ENCODE measurements at places on chromosomes 2 and 18.

GRCh38 chr18:13392899-13393298 is 174.3 kb downstream of the LDLRAD4 start:
- no peak for DNase-seq

DNA sequence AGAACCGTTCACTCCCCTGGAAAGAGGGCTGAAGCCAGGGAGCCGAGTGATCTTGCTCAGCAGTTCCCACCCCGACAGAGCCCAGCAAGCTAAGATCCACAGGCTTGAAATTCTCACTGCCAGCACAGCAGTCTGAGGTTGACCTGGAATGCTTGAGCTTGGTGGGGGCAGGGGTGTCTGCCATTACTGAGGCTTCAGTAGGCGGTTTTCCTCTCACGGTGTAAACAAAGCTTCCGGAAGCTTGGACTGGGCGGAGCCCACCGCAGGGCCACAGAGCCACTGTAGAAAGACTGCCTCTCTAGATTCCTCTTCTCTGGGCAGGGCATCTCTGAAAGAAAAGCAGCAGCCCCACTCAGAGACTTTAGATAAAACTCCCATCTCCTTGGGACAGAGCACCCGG is 180.8 kb downstream of the WDR7 start:
- peak; percentile 36 for DNase-seq

- DNase-seq, result no peak
Measured at GRCh38 chr18:34097312-34097711, 127.4 kb downstream of the NOL4 start.

- DNase-seq, result no peak
Measured at GRCh38 chr18:24417480-24417879, 9.0 kb upstream of the IMPACT start.

DNA sequence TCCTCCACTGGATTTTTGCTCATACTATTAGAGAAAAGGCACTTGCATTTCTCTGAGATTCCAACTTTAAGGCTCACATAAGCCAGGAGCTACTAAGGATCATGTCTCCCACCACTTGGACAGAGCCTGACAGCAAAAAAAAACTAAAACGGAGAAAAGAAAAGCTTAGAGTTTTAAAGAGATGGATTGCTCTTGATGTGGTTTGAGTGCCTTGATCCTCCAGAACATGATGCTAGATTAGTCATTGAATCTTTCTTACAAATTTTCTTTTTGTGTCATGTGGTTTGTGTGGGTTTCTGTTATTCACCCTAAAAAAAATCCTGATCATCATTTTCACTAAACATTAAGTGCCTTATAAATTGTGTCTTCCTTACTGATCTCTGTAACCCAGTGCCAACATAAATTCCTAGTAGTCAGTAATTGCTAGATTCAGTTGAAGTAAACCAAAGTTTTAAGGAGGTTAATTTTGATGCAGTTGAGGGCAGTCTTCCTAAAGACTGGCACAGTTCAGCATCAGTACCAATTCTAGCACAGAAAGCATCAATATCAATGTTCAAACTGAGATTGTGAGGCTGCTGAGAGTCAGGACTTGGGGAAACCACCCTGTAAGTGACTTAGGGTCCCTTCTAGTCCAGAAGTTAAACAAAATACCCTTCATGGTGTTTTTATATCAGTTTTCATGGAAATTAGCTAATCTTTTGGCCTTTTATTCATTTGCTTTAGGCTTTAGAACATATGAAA is 206.3 kb downstream of the RAD51AP2 start:
- DNase-seq, result peak; percentile 70

DNA sequence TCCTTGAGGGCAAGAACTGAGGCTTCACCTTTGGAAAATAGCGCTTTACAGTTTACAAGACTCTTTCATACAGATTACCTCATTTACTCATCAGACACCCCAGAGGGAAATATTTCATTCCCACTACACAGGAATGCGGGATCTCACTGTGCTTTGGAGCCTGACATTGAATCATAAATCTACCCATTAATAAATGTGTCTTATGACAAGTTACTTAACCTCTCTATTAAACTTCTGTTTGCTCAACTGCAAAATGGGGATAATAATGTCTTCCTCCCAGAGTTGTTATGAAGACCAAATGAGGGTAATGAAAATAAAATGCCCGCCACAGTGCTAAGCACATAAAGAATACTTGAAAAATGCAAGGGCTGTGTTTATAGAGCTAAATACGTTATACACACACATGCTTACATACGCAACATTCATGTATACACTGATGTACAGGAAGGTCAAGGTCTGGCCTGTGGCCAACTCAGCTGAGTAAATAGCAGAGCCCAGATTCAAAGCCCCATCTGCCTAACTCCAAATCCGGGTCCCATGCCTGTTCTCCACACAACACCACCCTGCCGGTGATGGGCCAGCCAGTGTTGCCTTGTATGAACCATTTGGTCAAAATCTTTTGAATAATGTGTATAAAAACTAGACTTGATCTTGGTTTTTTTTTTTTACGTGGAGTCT is 77.8 kb upstream of the STPG4 start:
- peak; percentile 54 for DNase-seq

DNA sequence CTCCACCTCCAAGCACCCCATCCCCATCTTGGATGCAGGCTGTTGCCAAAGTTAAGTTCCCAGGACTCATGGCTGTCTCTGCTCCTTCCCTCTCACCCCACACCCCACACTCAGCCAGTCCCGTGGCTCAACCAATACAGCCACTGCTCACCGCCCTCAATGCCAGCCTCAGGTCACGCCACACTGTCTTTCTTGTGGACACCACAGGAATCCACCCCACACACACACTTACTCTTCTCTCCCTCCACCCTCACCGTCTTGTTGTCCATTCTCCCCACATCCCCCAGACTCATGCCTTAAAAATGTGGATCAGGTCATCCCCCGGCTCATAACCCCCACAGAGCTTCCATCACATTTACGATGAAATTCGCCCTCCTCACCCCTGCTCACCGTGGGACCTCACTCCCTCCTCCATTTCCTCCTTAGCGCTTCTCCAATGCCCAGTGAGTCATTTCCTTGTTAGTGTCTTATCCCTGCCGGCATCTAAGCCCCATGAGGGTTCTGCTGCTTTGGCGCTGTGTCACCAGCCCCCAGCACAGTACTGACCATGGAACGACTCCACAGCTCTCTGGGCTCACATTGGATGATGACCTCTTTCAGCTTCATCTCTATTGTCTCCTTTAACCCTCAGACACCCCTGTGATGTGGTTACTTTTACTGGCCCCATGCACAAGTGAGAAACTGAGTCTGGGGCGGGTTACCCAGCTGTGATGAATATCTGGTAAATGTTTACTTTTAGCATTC is 13.8 kb downstream of the MLPH start:
- peak; percentile 100 for DNase-seq

GRCh38 chr18:22935431-22935830 is 2.3 kb downstream of the RBBP8 start:
- DNase-seq, result no peak

GRCh38 chr18:67132919-67133318 is 383.6 kb downstream of the DSEL start:
- no peak for DNase-seq

GRCh38 chr2:86686905-86687304 is 33.2 kb upstream of the RMND5A start:
- DNase-seq, result no peak
